ENCODE measurements at places on chromosomes 7 and 10.

DNA sequence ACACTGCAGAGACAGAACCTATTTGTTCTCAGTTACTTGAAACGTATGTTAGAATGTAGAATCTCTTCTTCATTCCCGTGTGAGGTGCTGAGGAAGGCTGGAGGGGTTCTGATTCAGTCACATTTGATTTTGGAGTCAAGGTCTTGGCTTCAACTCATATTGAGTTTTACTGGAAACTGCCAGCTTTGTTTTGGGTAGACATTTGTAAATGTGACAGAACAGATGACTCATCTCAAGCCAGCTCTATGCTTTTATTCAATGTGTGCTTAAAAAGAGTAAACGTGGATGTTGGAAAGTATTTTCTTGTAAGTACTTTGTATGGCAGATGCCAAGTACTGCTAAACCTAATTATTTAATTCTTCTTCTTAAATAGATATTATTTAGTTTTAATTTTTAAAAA is 780.8 kb upstream of the C7orf33 start:
- H3K27me3 ChIP-seq = no peaks in the 10 kb centered on the region
- H3K27ac ChIP-seq = no peak overlapping the region
- no peak overlapping the region for H3K4me3 ChIP-seq
- no peaks in the 10 kb centered on the region for H3K4me1 ChIP-seq

- DNase-seq = no peak
- no peaks in the 10 kb centered on the region for H3K4me1 ChIP-seq
- no peak overlapping the region for H3K27ac ChIP-seq
- no peak overlapping the region for H3K4me3 ChIP-seq
- no peaks in the 10 kb centered on the region for H3K27me3 ChIP-seq
- no peaks in the 10 kb centered on the region for H3K36me3 ChIP-seq
Observed at GRCh38 chr10:113527211-113527906, 25.5 kb upstream of the HABP2 start.

- no peaks in the 10 kb centered on the region for H3K27me3 ChIP-seq
- no peaks in the 10 kb centered on the region for H3K36me3 ChIP-seq
- no peak overlapping the region for H3K4me3 ChIP-seq
- H3K27ac ChIP-seq = no peak overlapping the region
Observed at GRCh38 chr7:131365838-131366237, 38.2 kb downstream of the MKLN1 start.

DNA sequence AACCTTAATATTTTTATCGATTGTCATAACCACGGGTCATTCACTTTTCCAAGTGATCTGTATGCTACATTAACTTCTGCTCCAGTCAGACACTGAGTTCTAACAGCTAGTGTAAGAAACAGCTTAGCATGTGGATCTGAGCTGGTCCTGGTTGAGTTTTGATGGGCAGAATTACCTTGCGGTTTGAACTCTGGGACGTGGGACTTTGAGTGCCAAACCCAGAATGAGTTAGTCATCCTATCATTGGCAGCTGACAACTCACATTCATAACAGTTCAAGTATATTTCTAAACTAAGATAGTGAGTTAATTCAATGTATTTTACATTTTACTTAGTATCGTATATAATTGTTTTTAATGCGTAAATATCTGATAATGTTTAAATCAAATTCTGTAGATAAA is 43.2 kb downstream of the C7orf33 start:
- no peak overlapping the region for H3K4me3 ChIP-seq
- no peak for DNase-seq
- H3K4me1 ChIP-seq = no peaks in the 10 kb centered on the region

DNA sequence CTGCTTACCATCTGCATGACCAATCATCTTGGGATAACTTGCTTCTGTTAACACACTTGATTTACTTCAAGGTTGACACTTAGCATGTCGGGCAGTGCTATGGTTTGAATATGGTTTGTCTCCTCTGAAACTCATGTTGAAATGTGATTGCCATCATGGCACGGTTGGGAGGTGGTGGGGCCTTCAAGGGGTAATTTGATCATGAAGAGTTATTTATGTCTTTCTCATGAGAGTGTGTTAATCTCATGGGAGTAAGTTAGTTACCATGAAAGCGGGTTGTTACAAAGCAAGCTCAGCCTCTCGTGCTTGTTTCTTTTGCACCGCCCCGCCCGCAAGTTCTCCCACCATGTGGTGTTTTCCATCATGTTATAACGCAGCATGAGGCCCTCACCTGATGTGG is 163.6 kb downstream of the DOCK4 start:
- H3K36me3 ChIP-seq = no peaks in the 10 kb centered on the region
- no peaks in the 10 kb centered on the region for H3K27me3 ChIP-seq
- no peak for DNase-seq
- H3K4me1 ChIP-seq = no peaks in the 10 kb centered on the region
- H3K27ac ChIP-seq = no peak overlapping the region

GRCh38 chr7:125057963-125058362 is 128.3 kb upstream of the POT1 start:
- H3K27me3 ChIP-seq = peaks cover 9% of the 10 kb centered on the region
- H3K4me1 ChIP-seq = no peaks in the 10 kb centered on the region
- no peak for DNase-seq

DNA sequence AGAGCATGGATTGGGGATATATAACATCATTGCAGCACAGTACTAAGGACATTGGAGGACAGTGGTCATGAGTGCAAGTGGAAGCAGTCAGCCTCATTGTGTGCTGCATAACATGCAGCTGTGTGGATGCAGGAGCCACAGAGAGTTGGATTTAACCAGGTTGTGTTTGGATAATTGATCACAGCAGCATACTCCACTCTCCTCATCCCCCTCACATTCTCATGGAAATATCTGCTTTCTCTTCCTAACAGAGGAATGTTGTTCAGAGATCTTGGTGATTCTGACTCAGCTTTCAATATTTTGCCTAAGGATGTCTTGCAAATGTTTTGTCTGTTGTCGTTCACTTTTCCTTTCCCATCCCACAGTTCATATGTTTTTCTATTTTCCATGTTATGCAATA is 31.8 kb upstream of the LSM8 start:
- H3K27ac ChIP-seq = no peak overlapping the region
- H3K27me3 ChIP-seq = no peaks in the 10 kb centered on the region
- no peak for DNase-seq
- no peak overlapping the region for H3K4me3 ChIP-seq

DNA sequence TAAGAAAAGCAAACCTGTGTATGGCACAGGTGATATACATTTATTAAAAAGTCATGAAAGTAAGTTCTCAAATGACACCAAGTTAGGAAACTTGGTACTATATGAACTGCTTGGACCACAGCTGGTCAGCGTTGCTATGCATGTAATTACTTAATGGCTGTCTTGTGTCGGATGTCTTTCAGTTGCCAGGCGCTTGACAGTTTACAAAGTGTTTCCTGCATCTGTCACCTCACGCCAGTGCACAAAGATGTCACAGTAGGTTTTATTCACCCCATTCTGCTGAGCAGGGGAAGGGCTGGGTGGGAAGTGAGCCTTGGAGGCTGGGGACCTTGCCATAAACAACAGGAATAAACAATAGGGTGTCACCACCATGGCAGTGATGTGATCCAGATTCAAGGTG is 35.8 kb downstream of the ADAM12 start:
- H3K4me1 ChIP-seq = peaks cover 5% of the 10 kb centered on the region
- no peak overlapping the region for H3K27ac ChIP-seq
- no peak overlapping the region for H3K4me3 ChIP-seq
- H3K36me3 ChIP-seq = no peaks in the 10 kb centered on the region
- H3K27me3 ChIP-seq = peaks cover 9% of the 10 kb centered on the region

- DNase-seq = no peak
- no peaks in the 10 kb centered on the region for H3K36me3 ChIP-seq
- H3K4me3 ChIP-seq = no peak overlapping the region
- no peak overlapping the region for H3K27ac ChIP-seq
Observed at GRCh38 chr10:10038348-10038747, 979.3 kb upstream of the CELF2 start.

DNA sequence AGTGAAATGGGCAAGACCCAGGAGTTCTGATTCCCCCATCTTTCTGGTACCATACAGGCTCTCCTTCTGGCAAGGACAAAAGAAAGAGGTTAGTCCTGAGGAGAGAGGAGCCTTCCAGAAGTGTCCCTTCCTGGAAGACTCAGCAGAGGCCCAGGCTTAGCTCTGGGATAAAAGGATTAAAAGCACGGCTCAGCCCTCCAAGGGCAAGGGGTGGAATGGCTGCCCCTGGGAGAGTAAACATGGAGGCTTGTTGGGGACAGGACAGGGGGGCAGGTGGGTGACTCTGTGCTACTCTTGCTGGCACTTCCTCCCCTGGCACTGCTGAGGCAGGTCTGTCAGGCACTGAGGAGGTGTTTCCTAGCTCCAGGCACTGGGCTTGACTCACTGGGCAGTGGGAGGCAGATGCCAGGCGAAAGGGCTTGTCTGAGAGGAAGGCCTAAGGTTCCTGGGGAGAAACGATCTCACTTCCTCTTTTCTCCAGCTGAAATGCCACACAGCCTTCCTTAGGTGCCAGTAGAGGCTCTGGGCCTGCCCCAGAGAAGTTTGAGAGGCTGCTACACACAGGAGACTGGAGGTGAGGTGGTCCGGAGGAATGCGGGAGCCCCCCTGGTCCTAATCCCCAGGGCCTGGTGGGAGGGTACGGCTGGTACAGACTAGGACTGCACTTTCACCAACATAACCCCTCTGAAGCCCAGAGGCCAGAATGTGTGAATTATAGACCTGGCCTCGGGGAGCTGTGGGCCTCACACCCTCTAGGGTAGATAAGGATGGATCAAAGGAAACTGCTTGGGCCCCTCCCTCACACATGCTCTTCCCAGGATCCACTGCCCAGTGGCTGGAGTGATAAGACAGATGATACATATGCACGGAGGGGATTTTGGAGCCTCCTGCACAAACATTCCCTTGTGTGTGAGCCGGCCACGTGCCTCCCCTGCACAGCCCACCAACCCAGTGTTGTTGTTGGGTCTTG is 63.2 kb upstream of the PODXL start:
- H3K27me3 ChIP-seq = no peaks in the 10 kb centered on the region
- no peaks in the 10 kb centered on the region for H3K36me3 ChIP-seq
- H3K4me1 ChIP-seq = peaks cover 55% of the 10 kb centered on the region
- no peak for DNase-seq
- H3K4me3 ChIP-seq = no peak overlapping the region

DNA sequence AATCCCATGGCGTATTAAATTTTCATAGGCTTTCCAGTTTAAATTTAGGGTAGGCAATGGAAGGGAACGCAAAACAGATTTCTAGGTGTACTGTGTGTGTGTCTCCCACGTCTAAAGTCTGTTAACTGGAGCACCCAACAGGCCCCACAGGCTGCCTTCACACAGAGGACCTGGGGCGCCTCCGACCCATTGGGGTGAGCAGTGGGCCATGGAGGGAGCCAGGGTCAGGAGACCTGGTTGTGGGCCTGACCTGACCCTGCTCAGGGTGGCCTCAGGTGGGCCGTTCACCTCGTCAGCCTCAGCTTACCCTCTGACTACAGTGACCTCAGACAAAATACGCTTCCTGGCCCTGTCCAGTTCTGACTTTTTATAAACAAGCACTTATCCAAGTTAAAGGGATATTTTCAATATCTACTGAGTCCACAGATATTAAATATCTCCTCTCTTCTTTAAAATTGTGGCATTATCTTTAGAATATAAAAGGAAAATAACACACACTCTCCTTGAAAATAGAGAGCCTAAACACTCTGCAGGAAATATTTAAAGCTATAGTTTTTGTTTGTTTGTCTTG is 159.6 kb downstream of the EGFR start:
- H3K36me3 ChIP-seq = peaks cover 55% of the 10 kb centered on the region
- H3K27me3 ChIP-seq = no peaks in the 10 kb centered on the region
- H3K4me1 ChIP-seq = no peaks in the 10 kb centered on the region
- no peak for DNase-seq
- no peak overlapping the region for H3K4me3 ChIP-seq

DNA sequence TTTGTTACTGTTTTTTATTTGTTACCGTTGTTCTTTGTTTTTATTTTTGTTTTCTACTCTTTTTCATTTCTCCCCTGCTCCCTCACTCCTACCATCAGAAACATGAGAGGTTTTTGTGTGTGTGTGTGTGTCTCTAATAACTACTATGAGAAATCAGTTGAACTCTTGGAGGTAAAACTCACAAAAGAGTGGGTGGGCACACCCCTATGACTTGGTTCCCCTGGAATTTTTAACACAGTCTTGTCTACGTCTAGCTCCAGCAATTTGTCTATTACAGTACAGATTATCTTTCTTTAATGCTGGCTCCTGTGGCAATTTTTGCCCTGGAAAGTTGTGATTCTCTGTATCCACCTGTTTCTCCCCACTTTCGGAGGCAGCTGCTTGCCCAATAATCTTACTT is 56.2 kb downstream of the AOAH start:
- H3K4me1 ChIP-seq = no peaks in the 10 kb centered on the region
- DNase-seq = no peak
- no peaks in the 10 kb centered on the region for H3K36me3 ChIP-seq
- H3K4me3 ChIP-seq = no peak overlapping the region

DNA sequence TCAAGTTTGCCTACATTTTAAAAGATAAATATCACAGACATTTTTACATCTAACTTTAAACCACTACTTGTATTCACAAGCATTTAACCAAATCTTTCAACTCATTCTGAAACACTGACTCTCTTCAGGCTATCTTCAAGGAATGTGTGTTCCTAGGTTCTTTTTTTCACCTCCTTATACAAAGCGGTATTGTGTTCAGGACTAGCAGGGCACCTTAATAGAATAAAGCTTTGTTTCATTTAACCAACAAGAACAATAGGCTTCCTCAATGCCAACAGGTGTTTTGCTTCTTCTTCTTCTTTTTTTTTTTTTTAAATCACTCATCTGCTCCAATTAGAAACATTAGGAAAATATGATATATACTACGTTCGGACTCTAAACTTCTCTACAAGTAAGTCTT is 212.9 kb upstream of the SEMA3E start:
- no peaks in the 10 kb centered on the region for H3K4me1 ChIP-seq
- H3K36me3 ChIP-seq = no peaks in the 10 kb centered on the region
- H3K27me3 ChIP-seq = no peaks in the 10 kb centered on the region

- peak; percentile 71 for DNase-seq
- H3K27me3 ChIP-seq = peaks cover 49% of the 10 kb centered on the region
- peak overlapping the region; percentile 41 for H3K4me3 ChIP-seq
- no peaks in the 10 kb centered on the region for H3K4me1 ChIP-seq
Observed at GRCh38 chr10:58513188-58514110, 777 bp downstream of the BICC1 start.

GRCh38 chr10:72277340-72277995 is 3.7 kb downstream of the DDIT4 start:
- peaks cover 7% of the 10 kb centered on the region for H3K4me1 ChIP-seq
- H3K27ac ChIP-seq = peak overlapping the region; percentile 52
- no peak for DNase-seq
- H3K4me3 ChIP-seq = no peak overlapping the region

GRCh38 chr7:92133133-92133736 is 1.0 kb downstream of the CYP51A1 start:
- DNase-seq = no peak
- H3K36me3 ChIP-seq = peaks cover 18% of the 10 kb centered on the region
- no peaks in the 10 kb centered on the region for H3K27me3 ChIP-seq
- peak overlapping the region; percentile 81 for H3K4me3 ChIP-seq
- peaks cover 24% of the 10 kb centered on the region for H3K4me1 ChIP-seq
